H9 (cell line): ENCODE measurements at places on chromosomes 6 and 20. TPM values are rescaled to one million over a fixed set of nuclear protein-coding genes. Genes with fewer than 3 reads are reported as not detected.

The SEL1L2 gene
- not detected in 2 replicates for total RNA-seq

The SLC17A9 gene
- total RNA-seq = 19.9 and 20.9 TPM in 2 replicates

The HAO1 gene
- not detected in 2 replicates for total RNA-seq

The MYH7B gene
- 0.22 and 0.42 TPM in 2 replicates for total RNA-seq

The COX4I2 gene
- not detected in 2 replicates for total RNA-seq

The DDAH2 gene
- 70.5 and 73.2 TPM in 2 replicates for total RNA-seq

GRCh38 chr6:138977646-138978167, 10.3 kb downstream of the REPS1 start:
- no peaks in the 10 kb centered on the region for H3K36me3 ChIP-seq
- H3K4me3 ChIP-seq = no peak overlapping the region
- H3K4me1 ChIP-seq = peaks cover 2% of the 10 kb centered on the region; the same call in 1 of the 2 replicates

GRCh38 chr6:159033160-159034049, 11.4 kb downstream of the TAGAP start:
- H3K27me3 ChIP-seq = no peaks in the 10 kb centered on the region
- no peak for DNase-seq
- H3K4me1 ChIP-seq = no peaks in the 10 kb centered on the region
- H3K27ac ChIP-seq = no peak overlapping the region

DNA sequence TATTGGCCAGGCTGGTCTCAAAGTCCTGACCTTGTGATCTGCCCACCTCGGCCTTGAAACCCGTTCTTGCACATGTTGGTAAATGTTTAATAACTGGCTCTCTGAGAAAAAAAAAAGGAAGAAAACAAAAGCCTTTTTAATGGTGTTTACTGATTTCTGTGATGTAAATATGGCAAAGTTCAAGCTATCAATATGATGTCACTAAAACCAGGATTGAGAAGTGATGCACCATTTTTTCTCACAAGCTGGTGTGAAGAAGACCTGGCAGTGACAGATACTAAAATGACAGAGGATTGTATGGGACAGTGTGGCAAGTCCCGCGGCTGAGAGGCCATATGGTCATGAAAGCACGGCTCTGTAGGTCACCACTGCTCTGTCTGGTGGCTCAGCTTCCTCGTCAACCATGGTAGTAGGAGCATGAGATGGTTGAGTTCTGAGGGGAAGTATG, 196.3 kb upstream of the SUPT3H start:
- no peaks in the 10 kb centered on the region for H3K4me1 ChIP-seq
- H3K36me3 ChIP-seq = no peaks in the 10 kb centered on the region
- DNase-seq = no peak
- H3K4me3 ChIP-seq = no peak overlapping the region
